ENCODE measurements at places on chromosomes 7 and 10.

- no peak for DNase-seq
These were observed 2.4 kb downstream of the ADCK2 start for GRCh38 chr7:140674899-140675701.

DNA sequence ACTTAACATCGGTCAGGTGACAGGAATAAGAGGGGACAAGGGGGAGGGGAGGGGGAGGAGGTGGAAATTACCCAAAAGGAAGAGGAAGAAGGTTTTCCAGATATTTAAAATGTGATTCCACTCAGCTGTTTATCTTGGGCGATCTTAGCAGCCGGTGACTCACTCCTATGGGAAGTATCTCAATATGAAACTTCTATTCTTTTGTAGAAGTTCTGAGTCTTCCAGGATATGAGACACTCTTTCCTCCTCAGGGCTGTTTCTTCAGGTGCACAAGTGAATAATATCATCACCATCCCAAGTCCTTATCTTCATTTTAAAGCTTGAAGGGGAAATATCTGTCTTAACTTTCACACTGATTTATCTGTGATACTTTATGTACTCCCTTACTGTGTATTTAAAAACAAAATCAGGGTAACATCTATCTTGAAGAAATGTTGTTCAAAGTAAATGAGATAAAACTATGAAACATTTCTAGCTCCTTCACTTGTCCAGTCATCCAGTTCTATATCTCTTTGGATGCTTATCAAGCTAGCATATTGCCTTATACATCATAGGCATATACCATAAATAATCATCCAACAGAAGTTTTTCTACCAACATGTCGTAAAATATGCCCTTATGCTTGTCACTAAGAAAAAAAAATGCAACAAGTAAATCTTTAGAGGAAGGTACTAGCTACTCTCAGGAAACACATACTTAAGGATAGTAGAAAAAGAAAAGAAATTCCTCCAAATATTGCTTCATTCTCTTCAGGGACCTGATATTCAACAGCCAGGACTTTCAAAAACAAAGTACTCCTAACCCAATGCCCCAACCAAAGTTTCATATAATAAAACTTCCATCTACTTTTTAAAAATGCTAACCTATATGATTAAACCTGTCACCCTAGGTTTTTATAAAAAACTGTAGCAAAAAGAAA is 13.7 kb downstream of the DOCK4 start:
- DNase-seq: no peak

DNA sequence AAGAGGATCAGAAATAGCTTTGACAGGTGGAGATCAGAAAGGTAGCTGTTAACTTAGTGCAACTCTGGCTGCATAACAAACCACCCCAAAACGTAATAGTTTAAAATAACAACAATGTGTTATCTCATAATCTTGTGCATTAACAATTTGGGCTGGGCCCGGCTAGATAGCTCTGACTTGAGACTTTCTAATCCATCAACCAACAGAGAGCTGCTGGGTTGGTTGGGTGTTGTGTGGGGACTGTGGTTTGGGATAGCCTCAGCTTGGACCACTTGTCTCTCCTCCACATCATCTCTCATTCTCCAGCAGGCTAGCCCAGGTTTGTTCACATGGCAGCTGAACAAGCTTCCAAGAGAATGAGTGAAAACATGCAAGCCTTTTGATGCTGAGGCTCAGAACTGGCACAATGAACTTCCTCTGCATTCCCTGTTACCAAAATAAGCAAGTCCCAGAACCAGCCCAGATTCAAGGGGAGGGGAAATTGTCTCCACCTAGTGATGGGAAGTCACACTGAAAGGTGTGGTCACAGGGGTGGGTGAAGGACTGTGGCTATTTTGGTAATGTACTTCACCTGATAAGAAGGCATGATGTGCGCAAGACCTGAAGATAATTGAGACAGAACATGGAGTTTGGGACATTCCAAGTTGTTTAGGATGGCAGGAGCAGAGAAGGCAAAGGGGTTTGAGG is 20.4 kb upstream of the ASAH2 start:
- no peak for DNase-seq

- DNase-seq: no peak
These were observed 80.9 kb downstream of the SHH start for GRCh38 chr7:155731380-155731779.

GRCh38 chr7:142812437-142813215 is 41.9 kb downstream of the PRSS2 start:
- DNase-seq: no peak

GRCh38 chr10:76150876-76151288 is 719.5 kb downstream of the LRMDA start:
- DNase-seq: no peak

GRCh38 chr7:21939136-21939857 is 6.4 kb downstream of the CDCA7L start:
- DNase-seq: no peak

DNA sequence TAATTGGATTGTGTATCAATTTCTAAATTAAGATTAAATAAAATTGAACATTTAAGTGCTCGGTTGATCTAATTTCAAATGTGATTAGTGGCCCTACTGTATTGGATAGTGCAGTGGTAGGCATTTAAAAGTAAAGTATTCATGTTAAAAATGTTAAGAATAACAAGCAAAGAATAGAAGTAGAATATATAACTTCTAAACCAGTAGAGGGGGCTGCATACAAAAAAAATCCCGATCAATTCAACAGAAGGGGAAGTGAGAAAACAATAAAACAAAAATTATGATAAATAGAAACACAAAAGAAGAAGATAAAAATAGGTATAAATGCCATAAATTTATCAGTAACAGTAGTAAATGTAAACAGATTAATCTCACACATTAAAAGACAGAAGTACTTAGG is 24.9 kb upstream of the WDFY4 start:
- DNase-seq: no peak

DNA sequence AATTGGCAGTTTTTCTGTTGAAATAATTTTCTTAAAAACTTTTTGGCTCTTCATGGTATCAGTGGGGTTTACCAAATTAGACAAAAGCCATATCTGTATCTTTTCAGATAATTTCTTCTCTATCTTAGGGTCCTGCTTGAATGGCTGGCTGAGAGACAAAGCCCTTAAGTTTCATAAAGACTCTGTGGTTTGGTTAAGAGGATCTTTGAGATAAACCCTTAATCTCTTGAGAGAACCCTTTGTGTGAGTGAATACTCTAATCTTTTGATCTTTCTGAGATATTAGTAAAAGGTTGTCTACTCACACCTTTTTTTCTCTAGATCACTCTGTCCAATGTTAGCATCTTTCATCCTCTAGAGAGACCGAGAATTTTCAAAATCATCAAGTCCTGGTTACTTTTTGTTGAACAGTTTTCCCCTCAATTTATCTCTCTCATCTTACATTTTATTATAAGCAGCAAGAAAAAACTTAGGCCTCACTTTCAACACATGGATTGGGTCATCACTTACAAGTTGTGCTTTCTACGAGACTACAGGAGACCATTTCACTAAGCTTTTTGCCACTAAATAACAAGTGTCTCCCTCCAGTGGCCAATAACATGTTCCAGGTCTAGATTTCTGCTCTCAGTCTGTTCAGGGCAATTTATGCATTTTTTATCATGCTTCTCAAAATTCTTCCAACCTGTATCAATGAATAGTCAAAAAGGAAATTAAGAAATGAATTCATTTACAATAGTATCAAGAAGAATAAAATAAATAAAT is 28.4 kb downstream of the DNAJC9 start:
- no peak for DNase-seq

DNA sequence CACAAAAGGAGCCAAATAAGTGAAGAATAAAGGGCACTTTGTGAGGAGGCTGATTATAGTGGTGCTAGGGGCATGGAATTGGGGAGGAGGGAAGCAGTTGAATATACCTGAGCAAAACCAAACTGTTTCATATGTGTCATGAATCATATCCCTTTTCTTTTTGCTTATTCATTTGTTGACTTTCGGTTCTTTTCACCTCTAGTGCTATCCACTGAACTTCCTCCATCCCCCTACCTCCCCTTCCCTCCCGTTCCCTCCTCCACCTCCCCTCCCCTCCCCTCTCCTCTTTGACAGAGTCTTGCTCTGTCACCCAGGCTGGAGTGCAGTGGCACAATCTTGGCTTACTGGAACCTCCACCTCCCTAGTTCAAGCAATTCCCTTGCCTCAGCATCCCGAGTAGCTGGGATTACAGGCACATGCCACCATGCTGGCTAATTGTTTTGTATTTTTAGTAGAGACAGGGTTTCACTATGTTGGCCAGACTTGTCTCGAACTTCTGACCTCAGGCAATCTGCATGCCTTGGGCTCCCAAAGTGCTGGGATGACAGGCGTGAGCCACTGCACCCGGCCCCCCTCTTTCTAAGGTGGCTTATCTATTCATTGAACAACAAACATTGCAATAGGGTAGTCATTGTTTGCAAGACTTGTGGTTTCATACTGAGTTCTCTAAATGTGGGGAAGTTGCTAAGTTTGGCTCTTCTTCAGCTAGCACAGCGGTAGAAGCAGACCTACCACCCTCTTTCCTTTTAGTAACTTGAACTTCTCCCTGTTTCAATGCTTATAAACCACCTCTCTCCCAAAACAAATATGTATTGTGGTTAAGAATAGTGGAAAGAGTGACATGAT is 150.4 kb upstream of the PRPS1L1 start:
- no peak for DNase-seq

DNA sequence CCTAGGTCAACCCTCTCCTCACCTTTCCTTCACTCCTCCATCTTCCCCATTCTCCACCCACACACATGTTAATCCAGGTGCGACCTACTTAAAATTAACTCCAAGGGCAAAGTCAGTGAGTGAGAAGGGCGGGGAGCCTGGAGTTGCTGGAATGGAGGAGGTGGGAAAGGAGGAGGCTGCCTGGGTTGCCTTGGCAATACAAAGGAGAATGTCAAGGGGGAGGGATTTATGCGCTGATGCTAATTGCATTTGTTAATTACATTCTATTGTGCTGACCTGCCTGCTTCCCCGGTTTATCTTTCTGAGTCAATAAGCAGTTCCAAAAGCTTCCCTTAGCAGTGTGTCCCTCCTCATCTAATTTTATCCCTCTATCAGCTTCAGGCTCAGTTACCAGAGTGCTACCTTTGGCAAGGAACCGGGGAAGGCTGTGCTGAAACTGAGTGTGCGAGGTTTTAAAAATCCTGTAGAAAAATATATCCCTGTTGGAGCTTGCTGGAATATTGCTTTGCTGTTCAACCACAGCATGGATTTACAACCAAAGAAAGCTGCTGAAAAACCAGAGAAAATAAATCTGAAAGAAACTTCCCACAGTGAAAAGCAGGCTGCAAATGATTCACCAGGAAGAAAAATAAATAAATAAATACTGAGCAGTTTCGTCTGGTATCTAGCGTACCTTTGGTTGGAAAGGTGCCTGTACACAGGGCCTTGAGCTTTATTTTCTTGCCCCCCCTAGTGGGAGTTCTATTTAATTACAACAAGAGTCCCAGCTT is 113.2 kb upstream of the DGKB start:
- peak; percentile 89 for DNase-seq

GRCh38 chr10:132547421-132547861 is 9.9 kb downstream of the INPP5A start:
- no peak for DNase-seq

DNA sequence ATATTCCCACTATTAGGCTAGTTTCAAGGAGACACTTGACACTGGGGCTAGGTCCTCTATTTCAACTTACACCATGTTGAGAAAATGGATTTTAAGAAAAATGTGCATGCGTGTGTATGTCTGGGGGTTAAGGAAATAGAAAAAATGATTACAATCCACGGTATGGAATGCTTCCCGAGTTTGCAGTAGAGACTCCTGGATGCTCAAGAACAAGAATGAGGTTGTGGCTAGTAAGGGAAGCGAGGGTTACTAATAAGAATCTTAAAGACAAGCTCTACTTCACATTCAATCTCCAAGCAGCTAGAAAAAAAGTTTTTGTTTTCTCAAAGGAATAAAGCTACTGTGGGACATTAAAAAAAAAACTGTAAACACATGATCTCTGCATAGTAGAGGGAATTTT is 54.7 kb downstream of the ANK3 start:
- no peak for DNase-seq

- DNase-seq: no peak
These were observed 158.2 kb downstream of the WNT2 start for GRCh38 chr7:117164620-117165019.

DNA sequence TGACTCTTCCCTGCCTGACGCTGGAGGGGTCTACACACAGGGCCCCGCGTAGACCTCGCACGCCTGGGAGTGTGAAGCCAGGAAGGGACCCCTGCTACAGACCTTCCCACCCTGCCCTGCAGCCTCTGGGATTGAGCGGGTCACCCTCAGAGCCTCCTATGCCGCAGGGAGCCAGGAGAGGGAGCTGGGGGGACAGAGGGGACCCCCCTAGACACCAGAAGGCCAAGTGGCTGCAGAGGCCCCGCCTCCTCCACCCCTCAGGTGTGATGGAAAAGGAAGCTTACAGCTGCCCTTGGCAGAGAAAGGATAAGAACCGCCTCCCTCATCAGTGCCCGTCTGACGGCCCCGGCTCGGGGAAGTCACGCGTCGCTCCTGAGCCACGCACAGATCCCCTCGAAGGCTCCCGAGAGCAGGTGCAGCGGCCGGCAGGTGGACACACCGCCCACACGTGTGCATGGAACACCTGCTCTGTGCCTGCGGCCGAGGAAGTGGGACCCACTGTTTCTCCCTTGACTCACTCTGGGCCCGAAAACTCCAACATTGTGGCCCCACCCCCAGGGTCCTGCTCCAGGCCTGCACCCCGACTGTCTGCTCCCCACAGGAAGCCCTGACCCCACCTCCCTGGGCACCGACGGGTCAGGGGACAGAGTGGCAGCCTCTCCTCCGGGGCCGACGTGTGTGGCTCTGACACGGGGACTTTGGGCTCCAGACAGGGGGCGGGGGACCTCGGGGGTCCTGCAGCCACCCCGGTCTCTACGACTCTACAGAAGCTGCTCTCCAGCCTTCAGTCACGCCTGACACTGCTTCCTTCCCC is 73.3 kb downstream of the MICALL2 start:
- no peak for DNase-seq

DNA sequence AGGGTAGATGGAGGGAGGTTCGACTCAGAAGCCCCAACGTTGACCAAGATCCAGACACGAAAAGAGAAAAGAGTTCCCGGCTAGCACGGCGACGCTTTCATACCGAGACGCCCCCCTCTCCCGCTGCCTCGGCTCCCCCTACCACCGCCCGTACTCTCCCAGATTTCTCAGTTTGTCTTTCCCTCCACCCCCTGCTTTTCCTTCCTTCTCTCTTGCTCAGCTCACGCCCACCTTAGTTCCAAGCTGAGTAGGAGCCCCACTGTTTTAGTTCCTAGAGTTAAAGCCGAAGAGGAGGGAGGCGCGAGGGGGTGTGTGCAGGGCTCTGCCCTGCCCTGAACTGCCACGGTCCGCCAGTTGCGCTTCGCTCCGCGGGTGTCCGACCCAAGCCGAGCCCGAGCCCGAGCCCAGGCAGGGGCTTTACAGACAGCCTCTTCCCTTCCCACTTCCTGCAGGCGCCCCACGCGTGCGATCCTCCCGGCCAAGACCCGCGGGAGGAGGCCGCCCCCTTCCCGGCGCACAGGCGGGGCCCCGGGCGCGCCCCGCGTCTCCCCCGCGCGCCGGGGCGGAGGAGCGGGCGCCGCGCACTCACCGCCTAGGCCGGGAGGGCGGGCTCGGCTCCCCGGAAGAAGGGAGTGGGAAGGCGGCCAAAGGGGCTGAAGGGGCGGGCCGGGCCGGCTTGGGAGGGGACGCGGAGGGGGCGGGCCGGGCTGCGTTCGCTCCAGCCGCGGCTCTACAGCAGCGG is at the start of gene EPHB6:
Gene EPHB6, plus strand, starts transcription at position 705 of the 742 bp plus-strand sequence. CDS start 8,152 bp downstream, outside the sequence.
- DNase-seq: no peak
